ENCODE measurements at places on chromosomes 6 and 20.

DNA sequence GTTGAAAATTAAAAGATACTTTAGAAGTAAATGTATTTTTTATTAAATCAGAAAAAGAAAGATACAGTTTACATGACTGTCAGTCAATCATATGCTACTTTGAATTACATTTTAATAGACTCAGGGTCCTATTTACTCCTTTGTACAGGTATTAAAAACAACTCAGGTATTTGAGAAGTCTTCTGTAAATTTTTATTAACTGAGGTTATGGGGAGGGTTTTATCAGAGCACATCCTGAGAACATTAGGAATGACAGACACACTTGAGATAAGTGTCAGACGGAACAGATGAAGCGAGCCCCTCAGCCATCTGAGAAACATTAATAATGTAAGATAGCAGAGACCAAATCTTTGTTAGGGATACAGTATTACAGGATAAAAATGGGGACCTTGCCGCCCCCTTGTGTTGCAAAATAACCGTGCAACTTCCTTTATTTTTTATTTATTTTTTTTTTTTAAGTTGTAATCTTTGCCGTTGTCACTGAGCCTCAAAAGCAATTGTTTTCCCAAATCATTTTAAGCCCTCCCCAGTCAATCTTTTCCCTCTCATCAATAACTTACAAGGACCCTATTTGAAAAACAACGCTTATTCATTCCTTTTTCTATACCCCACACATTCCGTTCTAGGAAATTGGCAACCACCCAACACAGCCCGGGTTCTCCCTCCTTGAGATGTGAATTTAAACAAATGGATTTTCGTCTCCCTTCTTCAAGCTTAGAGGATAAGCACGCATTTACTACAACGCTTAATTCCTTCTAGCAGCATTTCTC, 126.7 kb downstream of the BCAS1 start:
- DNase-seq = no peak

GRCh38 chr6:87315071-87315470, 7.3 kb upstream of the SMIM8 start:
- DNase-seq = no peak

DNA sequence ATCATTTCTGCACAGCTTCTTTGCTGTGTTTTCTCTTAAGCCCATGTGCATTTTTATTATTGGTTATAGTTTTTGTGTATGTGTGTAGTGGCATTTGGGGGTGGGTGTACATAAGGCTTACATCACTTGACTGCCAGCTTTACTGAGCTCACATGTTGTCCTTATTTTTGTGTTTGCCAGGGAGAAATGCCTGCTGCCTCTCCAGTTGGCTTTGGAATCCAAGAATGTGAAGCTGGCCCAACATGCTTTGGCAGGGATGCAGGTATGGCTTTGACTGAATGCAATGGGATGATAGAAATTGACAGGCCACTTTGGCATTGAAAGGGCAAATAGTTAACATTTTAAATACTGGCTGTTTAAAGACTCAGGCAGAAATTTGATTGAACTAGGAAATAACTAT, 11.4 kb downstream of the PBOV1 start:
- DNase-seq = no peak

DNA sequence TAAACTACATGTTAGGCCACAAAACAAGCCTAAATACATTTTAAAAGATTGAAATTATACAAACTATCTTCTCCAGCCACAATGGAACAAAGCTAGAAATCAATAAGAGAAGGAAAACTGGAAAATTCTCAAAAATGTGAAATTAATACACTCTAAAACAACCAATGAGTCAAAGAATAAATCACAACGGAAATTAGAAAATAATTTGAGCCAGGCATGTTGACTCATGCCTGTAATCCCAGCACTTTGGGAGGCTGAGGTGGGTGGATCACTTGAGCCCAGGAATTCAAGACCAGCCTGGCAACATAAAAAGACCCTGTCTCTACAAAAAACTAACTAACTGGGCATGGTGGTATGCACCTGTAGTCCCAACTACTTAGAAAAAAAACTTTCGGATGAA, 6.3 kb upstream of the WFDC13 start:
- no peak for DNase-seq

DNA sequence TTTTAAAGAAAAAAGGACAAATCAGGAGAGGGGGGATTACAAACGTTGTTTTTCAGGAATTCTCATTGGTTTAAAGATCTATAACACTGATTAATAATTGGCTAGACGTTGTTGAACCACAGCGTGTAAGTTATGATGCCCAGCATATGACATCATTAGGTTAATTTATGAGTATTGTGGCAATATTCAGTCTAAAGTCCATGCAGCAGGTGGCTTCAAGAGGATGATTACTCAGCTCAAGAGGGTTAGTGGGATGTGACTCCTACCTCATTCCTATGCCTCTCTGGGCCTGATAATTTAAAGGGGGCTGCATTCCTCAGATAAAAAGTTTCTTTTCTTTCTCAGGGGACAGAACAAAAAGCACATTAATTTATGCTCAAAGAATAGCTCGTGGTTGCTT, 1309.0 kb downstream of the EPHA7 start:
- DNase-seq = no peak

DNA sequence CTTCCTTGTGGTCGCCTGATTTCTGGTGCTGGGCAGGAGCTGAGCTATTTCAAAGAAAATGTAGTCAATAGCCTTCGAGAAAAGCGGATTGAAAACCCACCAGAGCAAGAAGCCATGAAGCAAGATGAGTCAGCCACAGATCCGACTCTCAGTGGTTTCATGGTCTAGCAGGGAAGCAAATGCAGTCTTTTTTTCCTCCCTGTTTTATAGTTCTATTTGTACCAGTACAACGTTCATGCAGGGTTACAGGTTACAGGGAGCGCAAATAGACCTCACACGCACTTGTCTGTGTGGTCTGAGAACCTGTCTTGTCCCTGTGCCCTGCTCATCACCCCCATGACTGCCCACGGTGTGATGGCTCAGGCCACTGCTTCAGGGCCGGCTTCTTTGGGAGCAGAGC, 309.8 kb upstream of the SUPT3H start:
- DNase-seq = no peak

DNA sequence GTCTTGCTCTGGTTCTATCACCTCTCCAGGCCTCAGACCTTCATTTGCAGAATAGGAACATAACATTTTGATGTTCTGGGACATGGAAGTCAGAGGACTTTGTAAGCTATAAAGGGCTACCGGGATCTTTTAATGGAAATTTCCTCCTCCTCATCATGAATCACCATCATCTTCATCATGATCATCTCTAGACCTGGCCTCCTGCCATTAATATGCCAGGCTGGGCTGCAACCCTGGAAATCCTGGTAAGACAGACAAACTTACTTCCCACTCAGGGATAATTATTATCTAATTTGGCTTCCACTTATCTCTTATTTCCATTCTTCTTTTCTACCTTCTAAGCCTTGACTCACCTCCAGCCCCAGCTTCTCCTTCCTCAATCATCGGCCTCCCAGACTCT, 41.0 kb upstream of the MRPS18A start:
- DNase-seq = no peak

- DNase-seq = no peak
Measured at GRCh38 chr6:31470801-31471200, 27.1 kb upstream of the MICB start.

- DNase-seq = no peak
Measured at GRCh38 chr6:150764334-150765066, 101.0 kb upstream of the MTHFD1L start.

GRCh38 chr6:20044883-20045282, 167.4 kb downstream of the MBOAT1 start:
- DNase-seq = no peak

DNA sequence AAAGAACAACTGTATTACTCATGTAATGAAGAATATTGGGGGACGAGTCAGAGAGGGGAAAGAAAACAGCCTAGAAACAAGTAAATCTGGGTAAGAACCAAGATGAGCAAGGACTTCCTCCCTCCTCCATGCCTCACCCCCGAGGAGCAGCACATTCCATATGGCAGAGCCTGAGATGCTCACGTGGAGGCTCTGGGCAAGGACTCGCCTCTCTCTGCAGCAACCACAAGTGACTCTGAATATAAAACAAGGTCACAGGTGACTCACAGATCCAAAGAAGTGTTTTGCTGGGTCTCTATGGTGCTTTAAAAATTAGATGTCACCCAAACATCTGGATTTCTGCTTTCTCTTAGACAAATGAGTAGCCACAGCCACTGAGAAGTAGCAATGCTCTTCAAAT, 453.0 kb upstream of the SULF2 start:
- DNase-seq = peak; percentile 45

DNA sequence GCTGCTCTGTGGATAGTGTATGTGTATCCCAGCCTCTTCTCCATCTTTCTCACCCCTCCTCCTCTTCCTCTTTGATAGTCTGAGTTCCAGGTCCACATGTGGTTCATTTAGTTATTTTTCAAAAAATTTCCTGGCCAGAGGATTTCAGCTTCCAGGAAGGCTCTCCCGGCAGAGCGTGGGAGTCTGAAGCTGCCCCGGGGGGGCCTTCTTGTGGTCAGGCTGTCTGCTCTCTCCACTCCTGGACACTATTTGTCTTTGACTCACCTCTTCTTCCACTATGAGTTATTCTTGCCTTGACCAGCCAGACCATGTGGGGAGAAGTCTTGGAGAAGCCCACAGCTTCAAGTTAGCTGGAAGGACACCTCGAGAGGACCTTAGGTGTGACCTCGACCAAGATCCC, 258.8 kb downstream of the CDC5L start:
- no peak for DNase-seq

DNA sequence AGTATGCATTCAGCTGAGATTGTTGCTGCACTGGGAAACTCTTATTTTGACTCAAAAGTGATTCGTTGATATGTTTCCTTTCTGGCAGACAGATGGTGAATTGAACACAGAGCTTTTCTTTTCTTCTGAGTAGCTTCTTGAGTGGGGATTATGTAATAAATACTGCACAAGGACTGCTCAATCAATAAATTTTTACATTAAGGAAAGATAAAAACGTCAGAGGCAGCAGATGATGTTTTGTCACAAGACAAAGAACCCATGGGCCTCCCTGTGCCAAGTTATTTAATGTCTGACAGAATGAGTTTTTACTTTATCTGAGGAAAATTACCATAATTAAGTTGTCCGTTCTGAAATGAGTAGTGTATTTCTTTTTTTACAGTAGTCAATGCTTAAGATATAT, 460.3 kb downstream of the UTRN start:
- DNase-seq = no peak

DNA sequence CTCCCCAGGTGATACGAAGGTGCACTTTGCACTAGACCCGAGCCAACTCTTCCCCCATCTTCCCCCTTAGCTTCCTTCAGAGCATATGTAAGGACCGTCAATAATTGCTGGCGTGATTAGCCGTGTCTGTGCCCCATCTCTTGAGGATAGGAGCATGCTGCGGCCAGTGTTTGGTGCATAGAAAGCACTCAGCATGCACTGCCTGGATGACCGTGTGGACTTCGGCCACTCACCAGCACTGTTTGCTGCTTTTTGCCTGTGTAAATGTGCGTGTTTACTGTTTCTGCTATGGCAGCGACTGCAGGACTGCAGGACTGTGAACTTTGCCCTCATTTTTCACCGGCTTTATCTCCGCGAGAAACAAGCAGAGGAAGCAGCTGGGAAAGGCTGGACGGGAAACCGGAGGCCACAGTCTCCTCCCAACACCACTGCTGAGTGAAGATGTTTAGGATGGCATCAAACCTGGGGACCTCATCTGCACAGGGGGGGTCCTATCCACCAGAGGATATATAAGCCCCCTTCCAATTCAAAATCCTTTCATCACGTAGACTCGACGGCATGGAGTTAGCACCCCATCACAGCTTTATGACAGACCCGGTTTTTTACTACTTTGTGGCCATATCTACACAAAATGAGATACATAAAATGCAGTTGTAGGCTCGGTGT, 150.6 kb upstream of the AFDN start:
- DNase-seq = no peak

GRCh38 chr6:40395066-40395697, 192.0 kb downstream of the LRFN2 start:
- DNase-seq = no peak

GRCh38 chr6:14690120-14691056, 555.5 kb upstream of the JARID2 start:
- DNase-seq = no peak

DNA sequence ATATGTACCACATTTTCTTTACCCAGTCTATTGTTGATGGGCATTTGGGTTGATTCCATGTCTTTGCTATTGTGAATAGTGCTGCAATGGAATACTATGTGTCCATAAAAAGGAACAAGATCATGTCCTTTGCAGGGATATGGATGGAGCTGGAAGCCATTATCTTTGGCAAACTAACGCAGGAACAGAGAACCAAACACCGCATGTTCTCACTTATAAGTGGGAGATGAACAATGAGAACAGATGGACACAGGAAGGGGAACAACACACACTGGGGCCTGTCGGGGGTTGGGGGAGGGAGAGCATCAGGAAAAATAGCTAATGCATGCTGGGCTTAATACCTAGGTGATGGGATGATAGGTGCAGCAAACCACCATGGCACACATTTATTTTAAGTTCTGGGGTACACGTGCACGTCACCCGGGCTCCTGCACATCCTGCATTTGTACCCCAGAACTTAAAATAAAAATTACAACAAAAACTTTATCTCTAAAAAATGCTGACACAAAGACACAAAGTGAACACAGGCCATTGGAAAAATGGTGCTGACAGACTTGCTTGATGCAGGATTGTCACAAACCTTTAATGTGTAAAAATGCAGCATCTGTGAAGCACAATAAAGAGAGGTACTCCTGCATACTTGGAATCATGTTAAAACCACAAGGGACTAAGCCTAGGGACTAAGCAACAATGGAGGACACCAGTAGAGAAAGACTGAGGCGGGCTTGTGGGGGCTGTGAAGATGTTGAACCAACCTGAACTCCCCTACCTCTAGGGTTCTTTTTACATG, 48.8 kb downstream of the BCAS1 start:
- DNase-seq = no peak

DNA sequence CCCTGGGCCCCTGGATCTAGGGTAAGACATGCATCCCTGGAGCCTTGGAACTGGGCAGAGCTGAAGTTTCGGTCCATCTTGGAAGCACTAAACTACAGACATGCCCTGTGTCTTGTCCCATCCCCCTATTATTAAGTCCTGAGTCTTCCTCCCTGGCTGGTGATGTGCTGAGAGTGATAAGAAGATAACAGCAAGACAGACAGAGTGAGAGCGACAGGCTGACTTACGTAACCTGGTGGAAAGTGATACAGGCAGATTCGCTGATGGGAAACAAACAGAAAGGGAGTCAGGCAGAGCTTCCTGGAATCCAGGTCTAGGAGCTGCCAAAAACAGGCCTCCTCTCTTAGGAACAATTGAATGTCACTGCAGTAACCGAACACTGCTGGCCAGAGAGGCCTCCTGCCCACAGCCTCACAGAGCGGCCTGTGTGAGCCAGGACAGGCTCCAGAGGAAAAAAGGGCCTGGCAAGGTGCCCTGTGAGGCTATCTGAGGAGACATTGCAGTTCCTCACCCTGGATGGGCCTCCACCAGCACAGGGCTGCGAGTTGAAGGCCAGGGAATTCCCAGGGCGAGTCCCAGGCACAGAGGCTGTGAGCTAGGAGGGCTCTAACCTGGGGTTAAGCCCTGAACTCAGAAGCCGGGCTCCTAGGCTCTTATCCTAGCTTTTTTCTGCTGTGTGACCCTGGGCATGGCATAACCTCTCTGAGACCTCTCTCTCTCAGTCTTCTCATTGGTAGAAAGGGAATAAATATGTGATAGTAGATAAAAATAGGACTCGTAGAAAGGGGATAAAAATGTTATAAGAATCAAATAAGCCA, 34.2 kb upstream of the B4GALT5 start:
- DNase-seq = no peak

All from fibroblast of skin of left quadriceps (primary cell).